Activated CD4-positive, alpha-beta T cell treated with anti-CD3 and anti-CD28 coated beads, Interleukin-2, amount 10 ng/mL, durations not matched to agents 7 days and 5 days (primary cell): ENCODE measurements at places on chromosomes 3 and 15. TPM values are rescaled to one million over a fixed set of nuclear protein-coding genes. Genes with fewer than 3 reads are reported as not detected.

- DNase-seq = peak; percentile 29
Measured at GRCh38 chr3:160401291-160402095, 2.0 kb downstream of the SMC4 start.

- DNase-seq = no peak
Measured at GRCh38 chr3:156174229-156174847, 54.0 kb downstream of the KCNAB1 start.

DNA sequence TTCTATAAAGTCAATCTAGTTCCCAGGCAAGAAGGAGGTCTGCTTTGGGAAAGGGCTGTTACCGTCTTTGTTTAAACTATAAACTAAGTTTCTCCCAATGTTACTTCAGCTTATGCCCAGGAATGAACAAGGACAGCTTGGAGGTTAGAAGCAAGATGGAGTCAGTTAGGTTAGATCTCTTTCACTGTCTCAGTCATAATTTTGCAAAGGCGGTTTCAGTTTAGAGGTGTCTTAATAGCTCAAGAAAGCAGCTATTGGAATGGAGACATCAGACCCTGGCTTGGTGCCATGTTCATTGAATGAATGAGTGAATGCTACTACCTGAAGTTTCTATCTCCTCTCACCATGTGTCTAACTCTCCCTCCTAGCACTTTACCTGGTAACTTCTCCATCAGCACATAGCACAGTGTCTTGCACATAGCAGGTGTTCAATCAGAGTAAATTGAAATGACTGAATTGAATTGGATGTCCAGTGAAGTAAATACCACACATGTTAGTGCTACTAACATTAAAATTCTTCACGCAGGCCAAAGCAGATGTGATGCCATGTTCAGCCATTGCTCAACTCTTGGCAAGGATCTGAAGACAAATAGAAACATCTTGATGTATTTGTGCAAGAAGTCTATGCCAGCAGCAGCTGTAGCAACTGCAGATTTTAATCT, 28.2 kb downstream of the CLEC3B start:
- DNase-seq = no peak

GRCh38 chr3:128763967-128764366, 38.0 kb downstream of the RAB7A start:
- peak; percentile 21 for DNase-seq

- DNase-seq = no peak
Measured at GRCh38 chr3:122799322-122799721, 4.5 kb downstream of the SLC49A4 start.

DNA sequence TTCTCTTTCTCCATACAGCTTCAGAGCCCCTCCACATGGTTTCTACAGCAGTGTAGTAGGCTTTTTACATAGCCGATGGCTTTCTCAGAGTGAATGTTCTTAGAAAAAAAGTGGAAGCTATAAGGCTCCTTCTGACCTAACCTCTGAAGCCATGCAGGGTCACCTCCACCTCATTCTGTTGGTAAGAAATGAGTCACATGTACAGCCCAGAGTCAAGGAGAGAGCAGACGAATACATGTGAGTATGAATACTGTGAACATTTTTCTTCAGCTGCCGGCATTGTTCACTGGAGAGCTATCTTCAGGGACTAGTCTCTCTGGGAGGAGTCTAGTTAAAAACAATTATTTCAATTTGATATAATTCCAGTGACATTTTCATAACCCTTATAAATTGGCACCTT, 68.2 kb upstream of the THRB start:
- no peak for DNase-seq

Gene LRRC28
- total RNA-seq = 19.2 TPM

DNA sequence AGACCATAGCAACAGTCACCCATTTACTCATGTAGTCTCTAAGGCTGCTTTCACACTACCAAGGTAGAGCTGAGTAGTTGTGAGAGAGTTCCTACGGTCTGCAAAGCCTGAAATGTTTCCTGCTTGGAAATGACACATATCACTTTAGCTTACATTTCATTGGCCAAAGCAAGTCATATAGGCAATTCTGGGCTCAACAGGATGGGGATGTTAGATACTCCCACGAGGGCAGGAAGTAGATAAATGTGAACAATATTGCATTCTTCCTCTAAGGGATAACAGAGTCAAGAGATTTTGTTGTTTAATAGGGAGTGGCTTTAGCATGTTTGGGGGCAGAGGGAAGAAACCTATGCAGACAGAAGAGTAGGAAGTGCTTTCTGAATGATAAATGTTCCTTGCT, 355.6 kb upstream of the THRB start:
- DNase-seq = no peak
